ENCODE measurements at places on chromosomes 2 and 18.

GRCh38 chr2:224101820-224102630, 62.9 kb upstream of the SERPINE2 start:
- DNase-seq: no peak

DNA sequence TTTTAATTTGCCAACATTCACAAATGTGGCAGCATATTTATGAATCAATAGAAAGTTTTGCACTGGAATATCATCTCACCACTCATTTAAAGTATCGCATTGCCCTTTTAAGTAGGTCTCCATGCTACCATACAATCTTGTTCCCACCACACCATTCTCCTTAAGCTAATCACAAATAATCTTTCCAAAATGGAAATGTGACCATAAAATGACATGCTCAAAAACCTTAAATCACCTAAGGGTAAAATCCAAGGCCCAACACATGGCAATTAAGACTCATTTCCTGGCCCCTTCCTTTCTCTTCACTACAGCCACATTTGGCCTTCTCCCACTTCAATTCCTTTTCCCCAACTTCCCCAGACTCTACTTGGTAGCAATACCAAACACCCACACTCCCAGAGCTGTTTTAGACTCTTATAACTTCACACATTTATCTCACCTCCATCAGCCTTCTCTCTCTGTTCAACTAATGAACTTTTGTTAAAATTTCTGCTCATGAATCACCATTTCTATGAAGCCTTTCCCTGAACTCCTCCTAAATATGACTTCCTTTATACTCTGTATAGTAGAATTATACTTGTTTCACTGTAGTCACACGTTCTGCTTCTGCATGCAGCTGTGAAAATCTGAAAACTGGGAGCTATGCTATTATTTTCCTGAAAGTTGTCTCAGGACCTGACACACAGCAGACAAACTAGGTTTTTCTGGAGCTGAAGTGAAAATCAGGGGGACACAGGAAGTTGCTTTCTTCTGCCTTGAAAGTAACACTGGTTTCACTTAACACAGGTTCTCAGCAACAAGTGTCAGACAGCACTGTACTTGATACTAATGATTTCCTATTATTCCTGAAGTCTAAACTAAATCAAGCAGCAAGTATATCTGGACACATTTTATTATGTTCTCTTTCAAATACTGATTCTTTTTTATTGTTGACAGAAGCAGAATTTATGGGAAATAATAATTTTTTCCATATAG, 303.9 kb downstream of the ZEB2 start:
- DNase-seq: no peak

DNA sequence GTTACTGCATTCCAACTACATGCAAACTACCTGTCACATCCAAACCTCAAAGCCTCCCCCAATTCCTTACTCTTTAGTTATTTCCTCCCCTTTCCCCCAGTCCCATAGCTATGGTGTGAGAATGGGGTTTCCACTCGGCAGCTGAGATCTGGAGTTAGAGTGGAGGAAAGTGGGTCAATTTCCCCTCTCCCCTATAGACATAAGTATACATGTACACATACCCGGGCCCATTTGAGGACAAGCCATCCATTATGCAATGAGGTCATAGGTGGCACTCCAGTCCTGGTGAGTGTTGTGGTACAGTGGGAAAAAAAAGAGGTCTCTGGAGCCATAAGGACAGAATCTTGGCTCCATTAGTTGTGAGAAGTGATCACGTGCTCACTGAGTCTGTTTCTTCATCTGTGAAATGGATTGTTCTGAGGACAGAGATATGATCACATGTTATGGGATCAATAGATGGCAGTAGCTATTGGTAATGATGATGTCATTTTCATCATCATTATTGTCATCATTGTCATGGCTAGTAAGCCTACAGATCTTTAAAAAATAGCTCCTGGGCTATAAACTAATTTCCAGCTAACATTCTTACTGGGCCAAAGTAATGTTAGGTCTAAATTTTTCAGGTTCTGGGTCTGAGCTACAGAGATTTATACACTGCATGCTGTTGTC, 119.0 kb downstream of the BCL2L11 start:
- DNase-seq: no peak

- no peak for DNase-seq
These were observed 127.8 kb upstream of the NETO1 start for GRCh38 chr18:72995558-72995957.

GRCh38 chr18:57210107-57210715, 63.3 kb downstream of the BOD1L2 start:
- DNase-seq: no peak

DNA sequence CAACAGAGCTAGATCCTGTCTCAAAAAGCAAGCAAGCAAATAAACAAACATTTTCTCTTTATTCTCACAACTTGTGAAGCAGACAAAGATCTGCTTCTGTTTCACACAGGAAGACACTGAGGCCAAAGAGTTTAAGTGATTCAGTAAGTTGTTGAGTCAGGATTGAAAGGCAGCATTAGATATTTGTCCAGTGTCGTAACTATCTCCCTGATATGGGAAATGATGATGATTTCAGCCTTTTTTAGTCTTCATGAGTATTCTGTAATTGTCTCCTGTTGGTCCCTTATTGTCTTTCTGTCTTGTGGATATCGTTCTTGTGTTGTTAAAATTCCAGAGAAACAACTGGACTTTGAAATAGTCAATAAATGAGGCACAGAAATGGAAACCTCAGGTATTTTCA, 59.6 kb downstream of the GATA6 start:
- DNase-seq: no peak

GRCh38 chr2:228535396-228535795, 353.9 kb upstream of the SPHKAP start:
- no peak for DNase-seq

- no peak for DNase-seq
These were observed 262.6 kb upstream of the HS6ST1 start for GRCh38 chr2:128580988-128581848.

GRCh38 chr2:223722226-223722625, 115.2 kb downstream of the AP1S3 start:
- no peak for DNase-seq

DNA sequence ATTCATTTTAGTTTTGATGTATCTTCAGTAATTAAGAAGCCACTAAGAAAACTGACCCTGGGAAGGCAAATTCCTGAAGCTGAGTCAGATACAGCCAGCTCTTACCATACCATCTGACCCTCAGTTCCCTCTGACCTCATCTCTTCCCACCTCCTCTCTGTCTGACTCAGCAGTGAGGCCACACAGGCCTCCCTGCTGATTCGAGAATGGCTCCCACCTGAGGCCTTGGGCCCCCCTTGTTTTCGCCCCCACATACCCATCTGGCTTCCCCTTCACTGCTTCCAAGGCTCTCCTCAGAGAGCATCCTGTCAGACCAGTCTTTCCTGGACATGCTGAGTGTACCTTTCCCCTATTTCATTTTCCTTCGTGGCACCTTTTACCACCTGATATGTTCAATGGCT, 71.0 kb upstream of the CYP1B1 start:
- no peak for DNase-seq

DNA sequence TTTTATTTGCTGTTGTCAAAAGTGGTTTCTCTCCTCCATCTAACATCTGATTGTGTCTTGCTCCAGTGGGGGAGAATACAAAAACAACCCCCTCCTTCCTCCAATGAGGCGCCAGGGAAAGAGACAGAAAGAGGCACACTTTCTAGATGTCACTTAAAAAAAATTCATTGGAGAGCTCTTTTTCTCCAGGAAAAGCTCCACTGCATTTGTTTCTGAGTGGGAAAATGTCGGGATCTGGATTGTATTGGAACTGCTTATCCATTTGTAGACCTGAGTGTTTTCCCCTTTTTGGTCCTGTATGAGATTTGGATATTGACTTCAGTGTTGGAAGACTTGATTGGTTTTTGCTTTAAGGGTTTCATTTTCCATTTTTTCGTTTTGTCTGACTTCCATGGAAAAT, 995 bp downstream of the MBD5 start:
- no peak for DNase-seq

- DNase-seq: no peak
These were observed 307.2 kb downstream of the FBXO15 start for GRCh38 chr18:73840319-73840945.

DNA sequence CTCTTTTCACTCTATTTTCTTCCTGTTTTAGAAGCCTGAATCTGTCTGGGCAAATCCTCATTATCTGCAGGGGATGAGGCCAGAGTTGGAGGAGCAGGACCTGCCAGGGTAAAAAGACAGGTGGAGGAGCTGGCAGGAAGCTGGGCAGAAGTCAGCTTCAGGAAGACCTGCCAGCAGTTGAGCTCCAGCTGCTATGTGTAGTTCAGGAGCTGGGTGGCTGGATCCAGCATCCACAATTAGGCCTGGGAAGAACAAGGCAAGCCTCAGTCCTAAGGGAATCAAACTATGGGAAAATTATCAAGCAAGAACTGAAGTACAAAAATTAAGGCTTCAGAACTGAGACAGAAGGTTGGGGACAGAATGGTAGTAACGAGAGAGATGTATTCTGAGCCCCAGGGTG, 174.0 kb downstream of the MREG start:
- DNase-seq: no peak

- no peak for DNase-seq
These were observed 7.6 kb downstream of the CYP26B1 start for GRCh38 chr2:72139874-72140620.

DNA sequence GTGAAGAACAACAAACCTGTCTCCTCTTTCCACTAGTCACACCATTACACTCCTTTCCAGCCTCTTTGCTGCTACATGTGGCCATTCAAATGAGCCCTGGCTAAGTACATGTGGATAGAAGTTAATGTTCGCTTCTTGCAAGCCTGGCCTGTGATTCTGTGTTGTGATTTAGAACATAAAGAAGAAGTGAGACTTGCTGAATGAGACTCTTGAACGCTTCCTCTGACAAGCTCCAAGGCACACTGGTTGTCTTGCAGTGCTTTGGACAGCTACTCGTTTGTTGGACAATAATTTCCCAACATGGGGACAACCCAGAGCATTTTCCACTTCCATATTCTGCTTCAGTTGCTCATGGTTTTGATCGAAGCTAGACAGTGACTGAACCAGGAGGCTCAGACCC, 57.3 kb downstream of the CCDC74A start:
- DNase-seq: no peak

- DNase-seq: no peak
These were observed 116.9 kb upstream of the FHL2 start for GRCh38 chr2:105515581-105516415.

DNA sequence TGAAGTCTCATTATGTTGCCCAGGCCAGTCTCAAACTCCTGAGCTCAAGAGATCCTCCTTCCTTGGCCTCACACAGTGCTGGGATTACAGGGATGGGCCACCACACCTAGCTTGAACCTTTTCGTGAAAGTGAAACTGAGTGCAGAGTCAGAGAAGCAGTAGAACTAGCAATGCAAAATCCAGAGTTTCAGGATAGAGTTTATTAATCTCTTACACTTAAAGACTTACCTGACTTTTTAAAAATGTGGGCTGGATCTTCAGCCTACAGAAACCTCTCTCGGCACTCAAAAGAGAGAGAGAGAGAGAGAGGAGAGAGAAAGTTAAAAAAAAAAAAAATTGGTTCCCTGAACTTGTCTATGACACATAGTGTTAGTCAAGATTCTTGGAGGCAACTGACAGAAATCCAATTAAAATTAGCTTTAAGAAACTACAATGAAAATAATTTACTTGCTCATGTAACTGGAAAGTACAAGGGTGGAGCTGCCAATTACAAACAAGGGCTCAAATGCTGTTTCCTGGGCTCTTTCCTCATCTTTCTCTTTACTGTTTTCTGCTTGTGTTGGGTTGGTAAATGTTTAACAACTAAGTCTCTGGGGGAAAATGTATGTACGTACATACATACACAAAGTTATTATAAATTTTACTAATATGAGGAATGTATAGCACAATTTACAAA, 98.1 kb upstream of the CERS6 start:
- DNase-seq: no peak

DNA sequence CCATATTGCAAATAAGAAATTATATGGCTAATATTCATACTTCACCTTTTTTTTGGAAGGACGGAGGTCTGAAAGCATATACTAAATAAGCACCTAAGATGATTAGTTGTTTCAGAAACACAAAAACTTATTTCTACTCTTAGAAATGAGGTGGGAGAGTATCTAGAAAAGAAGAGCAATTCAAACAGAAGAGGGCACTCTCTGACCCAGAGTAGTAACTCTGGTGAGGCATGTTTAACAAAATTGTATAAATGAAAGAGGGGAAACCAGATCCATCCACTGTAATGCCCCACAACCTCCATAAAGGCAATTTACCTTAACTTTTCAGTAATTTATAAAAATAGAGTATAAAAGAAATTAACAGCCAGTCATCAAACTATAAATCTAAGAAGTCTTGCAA, 669.6 kb upstream of the VRK2 start:
- no peak for DNase-seq

DNA sequence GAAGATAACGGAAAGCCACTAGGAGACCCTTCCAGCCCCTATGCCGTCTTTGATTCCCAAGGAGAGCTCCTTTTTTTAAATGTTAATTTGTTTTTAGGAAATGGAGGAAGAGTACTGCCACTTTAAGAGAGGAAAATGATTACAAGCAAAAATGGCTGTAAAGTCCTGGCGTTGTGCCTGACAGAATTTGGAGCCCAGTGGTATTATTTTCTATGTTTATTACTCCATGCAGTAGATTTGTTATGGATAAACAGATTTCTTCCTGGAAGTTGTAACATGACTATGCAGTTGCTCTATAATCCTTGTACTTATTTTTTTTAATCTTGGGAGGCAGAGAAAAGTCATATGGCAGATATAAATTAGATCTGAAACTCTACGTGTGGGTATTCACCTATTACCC, 141.3 kb downstream of the GBX2 start:
- no peak for DNase-seq

GRCh38 chr2:165505514-165505913, 36.0 kb downstream of the CSRNP3 start:
- DNase-seq: no peak

DNA sequence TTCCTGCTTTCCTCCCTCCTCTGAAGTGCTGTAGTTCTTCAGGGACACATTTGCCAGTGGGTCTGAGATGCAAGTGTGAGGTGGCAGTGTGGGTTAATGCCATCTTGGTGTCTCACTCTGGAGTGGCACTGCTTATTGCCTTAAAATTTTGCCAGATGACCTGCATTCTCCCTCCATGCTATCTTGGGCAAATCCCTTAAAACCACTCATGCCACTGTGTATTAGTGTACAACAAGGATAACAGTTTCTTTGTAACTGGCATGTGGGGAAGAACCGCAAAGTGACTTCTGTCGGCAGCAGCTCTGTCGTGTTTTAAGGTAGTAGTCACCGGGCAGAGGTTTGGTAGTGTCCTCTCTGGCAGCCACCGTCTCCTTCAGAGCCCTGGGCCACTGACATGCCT, 124.2 kb downstream of the NEDD4L start:
- DNase-seq: no peak
